Breast epithelium (tissue), 4 donors: ENCODE measurements at places on chromosomes 4 and X. TPM values are rescaled to one million over a fixed set of nuclear protein-coding genes. Genes with fewer than 3 reads are reported as not detected.

Gene WAS
- 2.3 TPM for total RNA-seq

Gene FGA
- not detected for total RNA-seq

Gene NAP1L3
- 0.98 TPM for total RNA-seq

Gene NPY1R
- 61.0 TPM for total RNA-seq

Gene GAGE1
- not detected for total RNA-seq

Gene NXF2
- not detected for total RNA-seq

Gene ANAPC4
- 36.1 TPM for total RNA-seq

Gene BEND2
- total RNA-seq = not detected

Gene KIAA0232
- 40.8 TPM for total RNA-seq

Gene USP17L29
- not detected for total RNA-seq

Gene MAGEA3
- not detected for total RNA-seq
